ENCODE measurements at places on chromosomes 3 and 15.

- no peak for DNase-seq
These were observed 157.6 kb downstream of the SHQ1 start for GRCh38 chr3:72690629-72691028.

GRCh38 chr3:119145500-119146167, at the start of gene TEX55:
TEX55 (plus strand) TSS chr3:119146165; CDS start chr3:119146190, 25 bp downstream.
- peak; percentile 71 for DNase-seq

DNA sequence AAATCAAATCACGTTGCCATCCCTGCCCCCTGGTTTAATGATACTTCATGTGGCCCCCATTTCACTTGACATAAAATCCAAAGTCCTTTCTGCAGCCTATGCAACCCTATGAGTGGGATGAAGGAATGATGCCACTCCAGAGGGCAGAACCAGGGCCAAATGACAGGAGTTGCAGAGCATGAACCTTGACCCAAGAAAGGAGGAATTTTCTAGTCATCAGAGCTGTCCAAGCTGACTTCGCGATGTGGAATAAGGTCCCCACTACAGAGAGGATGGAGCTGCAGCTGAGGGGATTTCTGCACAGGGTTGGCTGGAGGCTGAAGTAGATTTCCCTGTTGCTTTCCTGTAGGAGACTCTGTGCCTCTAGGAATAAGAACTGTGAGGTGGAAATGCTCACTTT, 15.8 kb upstream of the EPHB3 start:
- no peak for DNase-seq

DNA sequence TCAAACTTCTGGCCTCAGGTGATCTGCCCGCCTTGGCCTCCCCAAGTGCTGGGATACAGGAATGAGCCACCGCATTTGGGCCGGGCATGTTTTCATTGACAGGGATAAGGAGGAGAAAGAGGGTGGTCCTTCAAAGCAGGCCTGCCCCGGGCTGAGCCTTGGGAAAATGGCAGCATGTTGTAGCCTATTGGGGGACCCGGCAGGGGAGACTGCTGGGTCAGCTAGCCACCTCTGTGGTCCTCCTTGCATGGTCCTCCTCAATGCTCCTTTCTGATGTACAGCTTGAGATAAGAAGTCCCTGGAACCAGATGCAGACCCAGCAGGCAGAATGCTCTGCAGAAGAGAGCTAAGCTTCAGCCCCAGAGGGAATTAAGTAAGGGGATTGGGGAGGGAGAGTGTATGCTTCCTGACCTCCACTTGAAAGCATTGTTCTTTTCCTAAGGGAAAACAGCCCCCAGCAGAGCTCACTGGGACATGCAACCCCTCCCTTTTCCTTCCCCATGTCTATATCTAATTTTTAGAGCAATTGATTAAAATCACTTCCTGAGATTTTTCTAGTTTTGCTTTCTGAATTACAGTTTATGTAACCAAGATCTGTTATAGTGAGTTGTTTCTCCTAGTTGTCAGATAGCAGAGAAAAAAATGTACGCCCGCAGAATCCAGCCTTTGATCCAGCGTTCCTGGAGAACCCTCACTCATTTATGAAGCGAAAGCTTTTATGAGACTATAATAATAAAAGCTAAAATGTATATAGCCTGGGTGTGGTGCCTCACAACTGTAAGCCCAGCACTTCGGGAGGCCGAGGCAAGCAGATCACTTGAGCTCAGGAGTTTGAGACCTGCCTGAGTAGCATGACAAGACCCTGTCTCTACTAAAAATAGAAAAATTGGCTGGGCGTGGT, 48.7 kb upstream of the VILL start:
- no peak for DNase-seq

DNA sequence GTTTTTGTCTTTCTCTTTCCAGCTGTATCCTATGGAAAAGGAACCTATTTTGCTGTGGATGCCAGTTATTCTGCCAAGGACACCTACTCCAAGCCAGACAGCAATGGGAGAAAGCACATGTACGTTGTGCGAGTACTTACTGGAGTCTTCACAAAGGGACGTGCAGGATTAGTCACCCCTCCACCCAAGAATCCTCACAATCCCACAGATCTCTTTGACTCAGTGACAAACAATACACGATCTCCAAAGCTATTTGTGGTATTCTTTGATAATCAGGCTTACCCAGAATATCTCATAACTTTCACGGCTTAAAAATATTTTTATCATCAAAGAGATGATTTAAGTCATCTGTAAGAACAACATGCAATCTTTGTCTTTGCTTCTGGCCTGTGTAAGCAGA, 44.9 kb upstream of the PARP14 start:
- peak; percentile 15 for DNase-seq

DNA sequence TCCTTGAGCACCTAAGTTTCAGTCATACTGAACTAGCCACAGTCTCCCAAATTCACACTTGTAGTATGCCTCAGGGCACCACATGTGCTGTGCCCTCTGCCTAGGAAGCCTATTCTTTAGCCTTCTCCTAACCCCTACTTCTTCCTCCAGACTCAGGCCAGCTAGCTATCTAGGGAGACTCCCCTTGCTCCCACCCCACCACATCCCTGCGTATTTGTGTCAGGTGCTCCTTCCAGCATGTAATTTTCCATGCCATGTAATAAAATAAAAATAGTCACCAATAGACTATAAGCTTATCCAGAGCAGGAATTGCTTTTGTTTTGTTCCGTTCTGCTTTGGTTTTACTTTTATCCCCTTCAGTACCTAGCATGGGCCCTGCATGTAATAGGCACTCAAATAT, 14.9 kb upstream of the GJD2 start:
- DNase-seq = no peak

DNA sequence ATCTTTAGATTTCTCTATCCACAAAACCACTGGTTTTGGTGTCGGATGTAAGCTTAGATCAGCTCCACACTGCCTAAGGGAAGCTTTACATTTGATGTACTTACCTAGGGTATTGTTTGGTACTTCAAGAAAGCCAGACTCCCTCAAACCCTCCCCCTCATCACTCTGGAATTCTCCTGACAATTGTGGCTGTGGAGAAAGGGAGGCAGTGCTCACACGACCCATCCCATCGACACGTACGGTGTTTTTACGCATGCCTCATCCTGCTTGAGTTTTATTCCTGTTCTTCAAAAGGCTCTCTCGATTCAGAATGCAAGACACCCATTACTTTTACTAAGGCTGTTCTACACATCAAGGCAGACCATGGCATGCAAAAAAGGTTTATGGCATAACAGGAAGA, 67.3 kb upstream of the ONECUT1 start:
- no peak for DNase-seq

DNA sequence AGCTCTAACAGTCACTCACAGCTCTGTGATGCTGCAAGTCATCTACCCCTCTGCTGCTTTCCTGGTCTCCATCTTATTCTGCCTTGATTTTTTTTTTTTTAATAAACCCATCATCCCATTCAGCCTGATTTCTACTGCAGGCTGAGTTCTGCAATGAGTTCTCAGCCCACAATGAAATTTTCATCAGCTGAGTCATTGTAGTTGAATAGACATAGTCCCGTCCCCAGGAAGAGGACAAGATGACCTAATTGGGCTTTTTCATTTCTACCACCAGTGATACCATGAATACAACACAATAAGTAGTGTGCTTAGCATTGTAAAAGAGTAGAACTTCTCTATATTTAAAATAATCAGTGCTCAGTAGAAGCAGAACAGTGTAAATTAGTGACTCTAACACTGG, 59.3 kb downstream of the C3orf85 start:
- DNase-seq = peak; percentile 49

DNA sequence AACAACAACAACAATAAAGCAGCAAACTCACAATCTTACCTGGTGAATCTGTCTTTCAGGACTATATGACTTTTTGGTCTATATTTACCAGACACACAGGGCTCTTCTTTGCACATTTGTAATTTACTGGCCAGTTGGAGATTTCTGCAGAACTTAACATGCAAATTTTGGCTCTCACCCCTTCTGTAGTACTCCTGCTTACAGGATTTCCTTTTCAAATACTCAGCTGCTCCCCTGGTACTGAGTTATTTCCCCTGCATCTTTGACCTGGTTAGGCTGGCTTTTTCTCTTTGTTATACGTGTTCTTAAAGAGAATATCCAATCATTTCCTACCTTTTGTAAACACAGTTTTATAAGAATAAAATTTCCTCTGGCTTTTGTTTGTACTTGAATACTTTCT, 228.0 kb downstream of the MBNL1 start:
- no peak for DNase-seq

DNA sequence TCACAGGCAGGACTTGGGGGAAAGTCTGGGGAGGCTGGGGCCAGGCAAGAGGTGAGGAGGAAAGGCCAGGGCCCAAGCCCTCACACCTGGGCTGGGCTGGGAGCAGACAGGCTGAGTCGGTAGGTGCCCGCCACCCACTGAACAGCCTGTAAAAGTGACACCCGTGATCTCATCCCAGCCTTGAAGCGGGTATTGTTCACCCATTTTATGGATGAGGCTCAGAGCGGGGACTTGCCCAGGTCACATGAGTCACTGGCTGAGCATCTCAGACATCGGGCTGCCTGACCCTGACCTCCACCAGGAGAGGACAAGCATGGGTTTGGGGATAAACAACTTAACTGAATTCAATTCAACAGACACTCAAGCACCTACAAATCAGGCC, 52.0 kb upstream of the CTSH start:
- DNase-seq = no peak

DNA sequence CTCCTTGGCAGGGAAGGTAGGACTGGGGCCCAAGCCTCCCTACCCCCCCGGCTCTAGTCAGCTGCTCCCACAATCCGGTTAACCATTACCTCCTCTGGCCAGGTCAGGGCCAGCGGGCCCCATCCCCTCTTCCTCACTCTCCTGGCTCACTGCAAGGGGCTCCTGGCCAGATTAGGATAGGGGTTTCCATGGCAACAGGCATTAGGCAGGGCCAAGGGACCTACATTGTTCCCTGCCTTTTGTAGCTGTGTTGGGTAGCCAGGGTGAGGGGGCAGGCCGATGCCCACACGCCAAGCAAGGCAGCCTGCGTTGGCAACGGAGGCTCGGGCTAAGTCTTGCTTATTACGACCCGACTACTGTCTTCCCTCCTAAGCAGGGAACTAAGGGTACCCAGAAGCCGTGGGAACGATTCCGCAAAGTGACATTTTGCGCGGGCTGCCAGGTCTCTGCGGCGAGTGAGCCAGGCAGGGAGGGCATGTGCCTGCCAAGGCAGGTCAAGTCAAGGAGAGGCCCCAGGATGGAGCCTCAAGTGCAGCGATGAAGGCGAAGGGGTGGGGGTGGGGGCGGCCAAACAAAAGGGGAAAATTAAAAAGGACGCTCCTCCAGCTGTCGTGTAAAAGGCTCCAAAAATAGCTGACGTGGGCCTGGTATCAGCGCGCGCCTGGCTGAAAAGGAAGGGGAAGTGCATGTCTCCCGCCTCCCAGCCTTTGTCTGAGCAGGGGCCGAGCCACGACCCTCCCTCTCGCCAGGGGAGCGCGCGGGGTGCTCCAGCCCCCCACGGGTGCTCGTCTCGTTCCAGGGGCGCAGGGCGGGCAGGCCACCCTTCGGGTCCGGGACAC, 919 bp downstream of the IDH2 start:
- DNase-seq = no peak

DNA sequence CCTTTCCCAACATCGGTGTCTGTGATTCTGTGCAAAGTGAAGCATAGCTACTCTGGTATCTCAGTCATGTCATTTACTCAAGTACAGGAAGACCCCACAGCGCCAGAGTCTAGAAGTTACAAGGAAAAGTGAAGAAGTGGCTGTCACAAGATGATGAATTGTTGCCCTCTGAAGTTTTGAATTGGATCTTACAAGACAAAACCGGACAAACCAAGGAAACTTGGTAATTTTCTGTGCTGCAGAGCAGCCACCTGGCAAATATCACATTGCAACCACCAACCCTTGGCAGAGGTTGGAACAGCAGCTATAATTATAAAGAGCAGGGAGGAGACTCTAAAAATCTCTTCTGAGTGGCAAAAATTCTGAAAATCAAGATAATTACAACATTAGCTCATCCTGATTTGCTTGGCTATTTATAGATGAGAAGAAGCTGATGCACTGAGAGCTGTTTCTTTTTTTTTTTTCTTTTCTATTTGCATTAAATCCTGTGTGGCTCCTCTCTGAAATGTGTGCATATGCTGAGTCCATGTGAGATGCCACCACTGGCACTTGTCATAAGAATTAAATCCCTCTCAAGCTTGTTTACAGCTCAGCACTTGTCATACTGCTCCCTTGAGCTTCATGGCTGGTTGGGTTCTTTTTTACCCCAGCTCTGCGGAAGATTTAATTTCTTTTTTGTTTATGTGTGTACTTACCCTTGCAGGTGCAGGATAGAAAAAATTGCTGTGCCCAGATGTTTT, 68.0 kb upstream of the MNS1 start:
- DNase-seq = no peak

DNA sequence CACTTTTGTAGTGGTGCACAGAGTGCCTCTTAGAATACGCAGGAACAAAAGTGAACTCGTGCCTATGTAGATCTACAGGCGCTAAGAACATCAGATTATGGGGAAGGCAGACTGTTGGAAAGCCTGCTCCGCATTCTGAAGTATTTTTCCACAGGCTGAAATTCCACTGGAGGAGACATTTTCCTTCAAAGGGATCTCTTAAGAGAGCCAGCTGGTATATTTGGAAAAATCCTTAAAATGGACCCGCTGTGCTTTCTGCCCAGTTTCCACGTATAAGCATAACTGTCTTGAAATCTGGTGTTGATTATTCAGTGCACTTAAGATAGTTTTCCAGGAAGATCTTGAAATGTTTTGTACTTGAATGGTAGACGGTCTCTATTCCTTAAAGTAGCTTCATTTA, 34.7 kb upstream of the ICE2 start:
- no peak for DNase-seq

- DNase-seq = no peak
These were observed 37.2 kb upstream of the DLG1 start for GRCh38 chr3:197335428-197336132.

DNA sequence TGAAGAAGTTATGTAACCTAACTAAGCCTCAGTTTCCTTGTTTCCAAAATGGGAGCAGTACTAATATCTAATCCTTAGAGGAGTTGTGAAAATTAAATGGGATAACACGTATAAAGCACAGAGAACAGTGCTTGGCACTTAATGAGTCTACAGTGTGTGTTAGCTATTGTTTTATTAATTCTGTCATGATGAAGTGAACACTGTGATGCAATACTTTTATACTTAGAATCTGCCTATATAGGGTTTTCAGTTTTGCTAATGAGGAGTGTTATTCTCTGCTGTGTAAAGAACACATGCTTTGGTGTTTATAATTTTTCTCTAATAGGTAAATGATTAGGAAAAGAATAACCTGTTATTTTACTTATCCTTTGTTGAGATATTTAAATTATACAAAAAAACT, 65.2 kb downstream of the MBNL1 start:
- DNase-seq = no peak

Data from AG08396 (cell line).